ENCODE measurements at places on chromosomes 11 and 22.

DNA sequence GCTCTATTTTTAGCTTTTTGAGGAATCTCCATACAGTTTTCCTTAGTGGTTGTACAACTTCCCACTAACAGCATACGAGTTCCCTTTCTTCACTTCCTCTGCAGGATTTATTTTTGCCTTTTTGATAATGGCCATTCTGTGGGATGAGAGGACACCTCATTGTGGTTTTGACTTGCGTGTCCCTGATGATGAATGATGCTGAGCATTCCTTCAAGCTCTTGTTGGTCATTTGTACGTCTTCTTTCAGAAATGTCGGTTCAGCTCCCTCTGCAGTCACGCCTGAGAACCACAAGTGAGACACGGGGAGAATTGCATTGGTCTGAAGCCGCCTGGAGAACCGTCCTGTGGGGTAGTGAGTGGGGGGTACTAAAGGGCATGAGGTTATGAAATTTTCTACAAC lies 2.0 kb upstream of the KRTAP5-10 start:
- DNase-seq: peak; percentile 3

GRCh38 chr22:43387815-43388214 lies 24.0 kb upstream of the MPPED1 start:
- no peak for DNase-seq

- no peak for DNase-seq
These were observed 33.4 kb downstream of the ARHGAP1 start for GRCh38 chr11:46667043-46667481.

- no peak for DNase-seq
These were observed 69.0 kb upstream of the THY1 start for GRCh38 chr11:119491753-119492510.

DNA sequence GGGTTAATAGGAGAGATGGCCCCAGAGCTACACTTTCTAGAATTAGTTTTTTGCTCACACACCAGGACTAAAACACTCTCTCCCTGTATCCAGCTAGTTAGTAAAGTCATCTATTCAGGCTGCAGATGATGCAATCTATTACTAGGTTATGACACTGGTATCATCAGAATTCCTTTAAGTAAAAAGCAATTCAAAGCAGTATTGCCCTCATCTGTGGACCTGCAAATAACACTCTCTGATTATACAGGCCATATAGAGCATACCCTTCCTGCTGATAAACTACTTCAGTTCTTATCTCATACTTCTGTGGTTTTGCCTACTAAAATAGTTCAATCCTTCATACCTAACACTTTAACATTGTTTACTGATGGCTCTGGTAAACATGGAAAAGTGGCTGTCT lies 13.5 kb upstream of the MTMR2 start:
- no peak for DNase-seq

DNA sequence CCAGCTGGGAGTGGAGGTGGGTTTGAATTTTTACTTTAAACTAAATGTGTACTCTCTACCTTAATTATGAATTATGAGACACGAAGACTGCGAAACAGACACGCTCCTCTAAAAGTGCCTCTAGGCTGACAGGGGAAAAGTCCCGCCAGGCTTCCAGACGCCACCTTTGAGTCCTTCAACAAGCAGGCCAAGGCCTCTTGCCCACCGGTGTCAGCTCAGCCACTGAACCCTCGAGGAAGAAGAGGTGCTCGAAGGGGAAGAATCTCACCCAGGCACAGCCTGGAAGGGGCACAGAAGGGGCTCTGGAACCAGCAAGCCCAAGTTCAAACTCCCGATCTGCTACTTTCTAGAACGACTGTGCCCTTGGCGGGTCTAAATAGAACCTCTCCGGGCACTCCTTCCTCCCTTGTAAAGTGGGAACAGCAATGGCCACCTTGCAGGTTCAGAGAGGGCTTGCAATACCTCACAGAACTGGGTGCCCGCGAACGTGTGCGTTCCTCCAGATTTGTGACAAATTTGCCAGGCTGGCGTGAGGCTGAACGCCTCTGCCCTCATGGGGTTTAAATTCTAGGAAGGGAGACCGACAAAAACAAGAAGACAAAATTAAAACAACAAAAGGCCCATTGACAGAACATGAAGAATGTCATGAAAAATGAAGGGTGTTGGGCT lies 158.5 kb upstream of the GRK3 start:
- no peak for DNase-seq

- no peak for DNase-seq
These were observed 2.7 kb downstream of the SRRD start for GRCh38 chr22:26486394-26486793.

DNA sequence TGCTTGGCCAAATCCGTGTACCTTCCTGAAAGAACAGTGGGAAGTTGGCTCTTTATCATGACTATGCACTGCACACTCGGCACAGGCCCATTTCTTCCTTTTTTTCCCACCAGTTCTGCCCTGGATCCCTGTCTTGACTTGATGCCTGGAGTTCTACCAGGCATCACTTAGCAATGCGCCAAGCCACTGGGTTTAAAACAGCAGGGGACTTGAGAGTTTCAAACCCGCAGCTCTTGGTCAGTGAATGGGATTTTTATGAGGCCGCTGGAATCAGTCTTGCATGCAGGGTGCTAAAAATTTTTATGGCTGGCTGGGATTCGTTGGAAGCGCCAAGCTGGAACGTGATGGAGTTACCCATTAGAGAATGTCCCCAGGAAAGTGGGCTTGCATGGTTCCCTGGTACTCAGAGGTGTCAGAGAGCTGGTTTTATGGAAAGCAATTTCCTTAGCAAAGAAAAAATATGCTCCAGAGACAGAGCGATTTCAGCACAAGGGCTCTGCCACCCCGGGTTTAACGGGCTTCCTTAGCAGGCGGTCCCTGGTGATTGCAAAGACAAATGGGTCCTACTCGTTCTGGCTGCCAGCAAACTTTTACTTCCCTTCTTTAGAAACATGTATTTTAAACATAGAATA lies 432.9 kb downstream of the TENM4 start:
- DNase-seq: no peak

All from stimulated activated CD4-positive, alpha-beta T cell treated with anti-CD3 and anti-CD28 coated beads, Interleukin-12 subunit alpha, Interleukin-12 subunit beta, amount 100 ng/mL, for 4 hours (primary cell).